ENCODE measurements at places on chromosomes 2 and 18.

DNA sequence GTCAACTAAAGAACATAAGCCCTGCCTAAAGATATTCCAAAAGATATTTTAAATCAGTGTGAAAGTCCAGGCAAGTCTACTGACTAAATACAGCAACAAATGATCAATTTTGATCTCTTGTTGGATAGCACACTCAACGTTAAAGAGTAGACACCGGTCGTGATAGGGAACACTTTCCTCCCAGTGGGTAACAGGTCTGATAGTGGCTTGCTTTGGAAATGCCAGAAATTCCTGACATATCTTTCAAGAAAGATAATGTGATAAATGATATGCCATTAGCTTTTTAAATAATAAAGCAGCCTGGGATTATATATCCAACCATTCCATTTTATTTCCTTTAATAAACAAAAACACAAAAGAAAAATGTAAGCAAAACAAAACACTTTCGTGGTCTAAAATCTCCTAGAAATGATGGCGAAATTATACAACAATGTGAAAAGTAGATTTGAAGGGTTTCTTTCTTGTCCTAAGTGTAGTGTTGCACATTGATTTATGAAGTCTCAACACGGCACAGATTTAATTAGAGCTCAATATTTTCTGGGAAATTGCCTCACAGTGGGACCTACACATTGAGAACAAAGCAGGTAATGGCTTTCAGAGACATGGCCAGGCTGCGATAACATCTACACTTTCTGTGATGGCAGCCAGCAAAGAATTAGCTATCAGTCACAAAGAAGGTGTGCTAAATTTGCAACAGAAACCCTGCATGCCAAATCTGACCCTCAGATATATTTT lies 158.6 kb downstream of the PPP1R1C start:
- no peak for DNase-seq

- DNase-seq = no peak
Observed at GRCh38 chr2:95072424-95072823, 46.9 kb downstream of the MAL start.

DNA sequence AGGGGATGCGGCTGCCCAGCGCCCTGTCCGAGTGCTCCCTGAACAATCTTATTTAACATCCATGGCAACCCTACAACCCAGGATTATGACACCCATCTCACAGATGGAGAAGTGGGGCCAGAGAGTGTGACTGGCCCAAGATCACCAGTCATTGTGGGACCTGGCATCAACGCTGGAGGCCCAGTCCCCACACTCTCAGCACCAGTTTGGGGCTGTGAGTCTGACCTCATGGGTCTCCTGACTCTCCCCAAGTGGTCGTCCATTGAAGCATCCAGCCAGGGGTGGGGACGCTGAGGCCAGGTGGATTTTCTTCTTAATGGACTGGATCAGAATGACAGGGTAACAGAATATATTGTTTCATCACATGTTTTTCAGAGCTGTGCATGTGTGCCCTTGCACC lies 24.5 kb downstream of the MAL start:
- no peak for DNase-seq

GRCh38 chr2:212173756-212174510 lies 364.7 kb downstream of the ERBB4 start:
- no peak for DNase-seq

- no peak for DNase-seq
Observed at GRCh38 chr2:168494190-168494711, 38.2 kb downstream of the CERS6 start.
